ENCODE measurements at places on chromosomes 7 and 10.

DNA sequence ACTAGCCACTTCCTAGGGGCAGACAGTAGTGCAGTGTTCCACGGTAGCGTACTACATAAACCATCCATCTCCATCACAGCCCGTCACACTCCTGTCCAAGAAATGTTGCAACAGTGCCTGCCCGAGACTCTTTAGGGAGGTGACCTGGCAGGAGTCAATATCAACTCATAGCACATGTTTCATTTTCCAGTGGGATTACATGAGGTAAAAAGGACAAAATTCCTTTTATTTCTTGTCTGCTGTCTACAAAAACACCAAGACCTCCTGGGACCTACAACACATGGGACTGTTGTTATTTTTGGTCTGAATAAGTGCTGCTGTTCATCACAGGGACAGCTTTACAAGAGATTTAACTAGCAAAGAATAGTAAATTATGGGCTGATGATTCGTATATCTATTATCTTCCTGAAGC, 99.9 kb downstream of the MPP7 start:
- DNase-seq = no peak

DNA sequence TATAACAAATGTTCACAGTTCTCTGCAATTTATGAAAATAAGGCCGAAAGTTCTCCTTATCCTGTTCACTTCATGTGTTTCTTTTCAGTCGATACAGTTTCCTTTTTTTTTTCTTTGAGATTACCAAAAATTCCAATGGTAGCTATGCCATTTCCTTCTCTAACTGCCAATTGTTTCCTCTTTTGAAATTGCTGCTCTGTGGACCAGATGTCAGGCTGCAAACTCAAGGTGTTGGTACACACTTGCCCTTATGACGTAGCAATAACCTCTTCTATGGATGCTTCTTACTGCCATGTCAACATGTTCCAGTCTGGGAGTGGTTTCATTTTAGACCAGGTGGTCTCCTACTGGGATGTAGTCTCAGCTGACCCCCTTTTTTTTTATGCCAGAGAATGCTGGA, 52.9 kb downstream of the CASD1 start:
- no peak for DNase-seq

DNA sequence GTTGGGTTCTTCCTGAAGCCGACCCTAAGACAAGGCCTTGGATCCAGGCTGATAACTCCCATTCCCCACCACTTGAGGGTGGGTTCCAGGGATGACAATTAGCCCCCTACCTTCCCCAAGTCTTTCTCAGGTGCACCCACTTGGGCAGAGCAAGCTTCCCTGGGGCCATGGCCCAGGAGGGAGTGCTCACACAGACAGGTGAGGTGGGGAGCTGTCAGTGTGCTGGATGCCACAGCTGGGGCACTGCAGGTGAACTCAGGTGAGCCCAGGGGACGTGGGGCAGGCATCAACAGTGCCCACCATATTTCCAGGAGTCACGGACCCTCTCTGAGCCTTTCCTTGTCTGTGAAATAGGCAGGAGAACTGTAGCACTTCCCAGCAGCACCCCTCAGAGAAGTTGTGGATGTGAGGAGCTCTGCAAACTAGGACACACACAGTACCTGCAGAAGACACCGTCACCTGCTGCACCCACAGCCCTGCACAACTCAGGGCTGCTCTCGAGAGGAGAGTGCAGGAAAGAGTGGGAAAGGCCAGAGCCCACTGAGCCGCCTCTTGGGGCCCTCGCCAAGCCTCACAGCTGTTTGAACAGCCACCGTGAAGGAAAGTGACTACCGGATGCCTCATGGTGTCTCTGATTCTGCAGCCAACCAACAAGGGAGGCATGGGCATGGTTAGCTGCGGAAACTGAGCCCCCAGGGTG, 17.9 kb downstream of the SH3PXD2A start:
- no peak for DNase-seq

GRCh38 chr10:27526242-27526641, 22.1 kb downstream of the RAB18 start:
- DNase-seq = no peak

DNA sequence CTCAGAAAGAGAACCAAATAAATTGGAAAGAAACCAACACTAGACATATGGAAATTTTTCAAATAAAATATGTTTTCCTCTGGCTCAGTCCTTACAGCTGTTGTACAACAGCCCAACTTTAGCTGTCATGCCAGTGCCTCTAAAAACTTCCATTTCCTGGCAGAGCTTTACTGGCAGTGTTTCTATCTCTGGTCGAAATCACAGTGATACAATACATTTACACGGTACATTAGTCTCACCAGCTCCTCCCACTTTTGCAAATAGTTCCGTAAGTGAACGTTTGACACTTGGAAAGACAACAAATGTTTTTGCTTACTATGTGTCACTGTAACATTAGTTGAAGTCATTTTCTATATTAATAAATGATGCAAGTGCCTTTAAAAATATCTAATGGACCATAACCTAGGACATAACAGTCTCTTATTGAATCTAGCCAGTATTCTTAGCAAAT, 29.8 kb downstream of the BCAP29 start:
- DNase-seq = no peak

DNA sequence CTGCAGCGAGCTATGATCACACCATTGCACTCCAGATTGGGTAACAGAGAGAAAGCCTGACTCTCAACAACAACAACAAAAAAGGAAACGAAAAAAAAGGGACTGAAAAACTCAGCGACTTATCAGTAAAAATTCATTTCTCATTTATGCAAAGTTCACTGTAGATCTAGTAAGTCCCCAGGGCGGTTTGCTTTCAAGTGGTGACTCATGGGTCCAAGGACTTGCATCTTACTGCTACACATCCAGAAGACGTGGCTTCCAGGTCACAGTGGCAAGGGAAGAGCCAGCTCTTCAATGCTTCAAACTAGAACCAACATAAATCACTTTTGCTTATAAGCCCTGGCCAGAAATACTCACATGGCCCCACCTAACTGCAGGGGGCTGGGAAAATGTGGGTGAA, 178.3 kb upstream of the AUTS2 start:
- no peak for DNase-seq
